ENCODE measurements at places on chromosomes 4 and X.
A peak's percentile ranks its signal among the peaks of the same experiment; 100 is the strongest.

- no peak for DNase-seq
These were observed 55.9 kb upstream of the ANTXR2 start for GRCh38 chr4:80128941-80129340.

GRCh38 chr4:163603257-163603656, 108.8 kb downstream of the TMA16 start:
- DNase-seq = no peak

- no peak for DNase-seq
These were observed 8.9 kb downstream of the EIF4E start for GRCh38 chr4:98919996-98920395.

DNA sequence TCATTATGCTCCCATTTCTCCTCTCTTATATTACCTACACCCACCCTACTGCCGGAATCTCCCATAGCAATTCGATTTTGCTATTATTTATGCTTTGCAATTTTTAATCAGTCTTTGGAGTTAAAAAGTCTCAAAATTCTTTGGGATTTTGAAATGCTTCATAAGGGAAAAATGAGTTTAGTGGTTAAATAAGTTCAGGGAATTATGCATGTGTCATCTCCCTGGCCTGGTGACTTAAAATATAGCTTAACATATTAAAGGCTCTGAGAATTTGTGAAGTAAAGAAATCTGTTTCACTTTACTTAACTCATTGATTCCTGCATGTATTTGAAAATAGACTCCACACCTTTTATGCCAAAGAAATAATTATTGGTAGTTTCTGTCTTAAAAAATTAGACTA, 185.1 kb upstream of the DIPK2B start:
- DNase-seq = no peak

DNA sequence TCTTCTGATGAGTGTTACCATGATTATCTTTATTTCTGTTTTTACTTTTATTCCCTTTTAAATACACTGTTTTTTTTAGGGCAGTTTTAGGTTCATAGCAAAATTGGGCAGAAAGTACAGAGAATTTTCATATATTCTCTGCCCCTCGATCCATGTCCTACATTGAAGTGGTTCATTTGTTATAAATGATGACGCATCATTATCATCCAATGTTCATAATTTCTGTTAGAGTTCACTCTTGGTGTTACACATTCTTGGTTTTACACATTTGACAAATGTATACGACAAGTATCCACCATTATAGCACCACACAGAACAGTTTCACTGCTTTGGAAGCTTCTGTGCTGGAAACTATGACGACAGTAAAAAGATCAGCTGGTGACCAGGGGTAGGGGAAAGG, 578.1 kb upstream of the AADAT start:
- DNase-seq = no peak

DNA sequence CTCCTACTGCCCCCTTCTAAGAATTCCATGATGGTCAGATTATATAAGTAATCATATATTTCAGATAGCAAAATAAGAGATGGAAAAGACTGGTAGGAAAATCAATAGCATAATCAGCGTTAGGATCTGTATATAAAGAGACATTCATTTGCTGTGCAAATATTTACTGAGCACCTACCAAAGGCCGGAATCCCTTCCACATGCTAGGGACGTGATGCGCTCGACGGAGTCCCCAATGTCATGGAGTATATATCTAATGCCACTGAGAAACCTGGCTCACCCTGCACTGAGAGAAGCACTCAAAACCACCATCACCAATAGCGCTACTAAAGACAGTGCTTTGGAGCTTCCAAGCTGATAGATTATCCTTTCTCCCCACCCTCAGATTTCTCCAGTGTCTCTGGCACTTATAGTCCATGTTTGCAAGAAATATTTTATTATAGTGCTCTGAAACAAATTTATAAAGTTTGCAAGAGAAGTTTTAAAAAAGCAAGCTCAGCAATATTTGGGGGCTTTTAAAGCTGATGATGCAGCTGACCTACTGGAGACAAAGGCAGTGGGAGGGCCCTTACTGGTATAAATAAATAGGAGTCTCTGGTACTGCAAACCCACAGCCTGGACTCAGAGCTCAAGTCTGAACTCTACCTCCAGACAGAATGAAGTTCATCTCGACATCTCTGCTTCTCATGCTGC, at the start of gene CXCL13:
Gene CXCL13, plus strand, starts transcription at position 611 of the 693 bp plus-strand sequence. Its CDS starts 46 bp downstream, at position 657.
- DNase-seq = no peak

- DNase-seq = no peak
These were observed 105.6 kb upstream of the MYOZ2 start for GRCh38 chr4:119029847-119030535.

GRCh38 chrX:151153086-151153485, 23.3 kb upstream of the GPR50 start:
- no peak for DNase-seq

DNA sequence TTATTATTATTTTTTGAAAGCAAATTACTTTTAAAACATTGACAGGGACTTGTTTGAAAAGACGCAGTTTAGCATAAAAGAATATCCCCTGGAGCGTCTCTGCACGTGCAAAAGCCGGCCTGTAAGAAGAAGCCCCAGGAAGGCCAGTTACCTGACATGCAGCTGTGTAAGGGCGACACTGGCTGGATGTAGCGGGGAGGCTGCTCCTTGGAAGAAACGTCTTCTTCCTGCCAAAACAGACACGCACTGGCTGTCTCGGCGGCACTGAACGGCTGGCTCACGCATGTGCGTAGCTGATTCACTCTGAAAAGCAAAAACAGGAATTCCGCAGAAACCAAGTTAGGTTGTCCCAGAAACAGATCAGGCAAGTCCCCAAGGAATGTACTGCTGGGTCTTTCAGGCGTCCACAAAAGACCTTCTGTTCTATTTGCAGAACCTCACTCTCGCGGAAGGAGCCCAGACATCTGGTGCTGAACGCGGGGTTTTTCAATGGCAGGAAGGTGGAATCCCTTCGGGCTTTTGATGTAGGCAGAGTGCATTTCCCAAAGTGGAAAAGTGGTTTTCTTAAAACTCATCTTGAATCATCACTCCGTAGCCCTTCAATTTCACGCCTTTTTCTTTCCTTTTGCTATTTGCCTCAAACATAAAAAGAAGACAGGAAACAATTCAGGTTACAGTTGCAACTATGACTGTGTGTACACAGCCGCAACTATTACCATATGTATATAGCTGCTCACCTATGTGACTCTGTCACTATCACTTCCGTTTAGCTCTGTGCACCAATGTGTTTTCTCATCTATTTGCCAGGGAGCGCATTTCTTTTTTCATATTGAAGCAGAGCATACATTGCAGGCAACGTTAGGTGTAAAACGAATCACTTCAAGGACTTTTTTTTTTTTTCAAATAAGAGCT, 38.1 kb upstream of the ARSH start:
- no peak for DNase-seq

DNA sequence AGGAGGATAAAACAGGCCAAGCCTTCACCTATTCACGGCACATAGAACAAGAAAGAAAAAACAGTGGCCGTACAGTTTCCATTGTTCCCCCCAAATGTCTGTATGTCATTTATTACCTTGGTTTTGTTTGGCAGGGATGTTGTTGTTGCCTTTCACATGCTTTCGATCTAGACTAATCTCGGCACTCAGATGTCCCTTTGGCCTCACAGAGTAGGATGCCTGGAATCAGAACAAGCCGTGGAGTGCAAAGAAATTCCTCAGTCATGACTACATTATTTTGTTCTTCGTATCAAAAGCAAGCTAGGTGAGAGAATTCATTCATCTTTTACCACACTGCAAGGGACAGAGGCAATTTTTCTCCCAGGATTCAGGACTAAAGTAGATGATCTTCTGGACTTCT, 106.9 kb downstream of the SMIM20 start:
- no peak for DNase-seq

DNA sequence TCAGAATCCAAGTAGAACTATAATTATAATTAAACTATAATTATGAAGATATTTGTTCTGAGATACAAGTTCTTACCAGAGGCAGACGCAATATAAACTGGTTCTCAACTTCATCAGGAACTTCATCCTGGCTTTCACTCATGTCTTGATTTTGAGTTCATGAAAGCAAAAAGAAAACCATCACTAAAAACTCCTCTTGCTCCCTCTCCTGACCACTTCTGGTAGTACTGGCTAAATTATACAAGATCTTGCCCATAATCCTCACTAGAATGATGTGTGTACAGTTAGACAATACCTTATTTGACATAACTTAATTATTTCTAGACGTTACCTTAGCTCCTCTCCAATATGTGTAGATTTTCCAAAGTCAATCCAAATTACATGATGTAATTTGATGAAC, 3.7 kb downstream of the TAF7L start:
- DNase-seq = no peak

GRCh38 chr4:70969076-70969475, 24.4 kb upstream of the DCK start:
- no peak for DNase-seq

DNA sequence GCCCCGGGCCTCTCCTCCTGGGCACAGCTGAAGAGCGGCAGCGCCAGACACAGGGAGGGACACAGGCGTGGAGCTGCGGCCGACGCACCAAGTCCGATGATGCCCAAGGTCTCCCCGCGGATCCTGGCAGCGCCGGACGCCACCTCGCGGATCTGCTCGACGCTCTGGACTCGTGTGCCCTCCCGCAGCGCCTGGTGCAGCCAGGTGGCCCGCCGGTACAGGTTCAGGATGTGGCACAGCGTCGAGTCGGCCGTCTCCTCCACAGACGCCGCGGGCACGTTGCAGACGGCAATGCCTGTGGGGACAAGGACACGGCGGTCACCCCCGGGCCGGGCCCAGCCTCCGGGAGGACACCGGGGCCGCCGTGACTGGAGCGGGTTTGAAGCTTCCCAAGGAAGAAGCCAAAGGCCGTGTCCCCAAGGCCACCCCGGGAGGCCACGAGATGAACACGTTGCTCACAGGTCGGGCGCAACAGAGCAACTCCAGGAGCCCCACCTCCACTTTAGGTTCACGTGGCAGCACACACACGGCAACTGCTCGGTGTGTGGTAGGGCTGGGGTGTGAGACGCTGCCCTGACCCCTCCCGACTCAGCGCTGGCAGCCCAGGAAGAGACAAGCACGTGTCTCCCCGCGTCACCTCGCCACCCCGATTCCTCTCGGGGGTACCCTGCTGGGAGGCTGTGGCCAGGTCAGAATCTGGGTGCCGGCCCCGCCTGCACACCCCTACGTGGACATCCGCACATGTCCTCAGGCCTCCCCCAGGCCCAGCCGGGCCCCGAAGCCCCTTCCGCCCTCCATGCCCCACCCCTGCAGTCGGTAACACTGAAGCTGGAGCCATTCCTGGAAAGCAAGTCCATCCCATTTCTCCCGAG, 23.4 kb downstream of the CTBP1 start:
- no peak for DNase-seq

- no peak for DNase-seq
These were observed 17.9 kb downstream of the SMIM14 start for GRCh38 chr4:39620551-39621313.

GRCh38 chrX:144494074-144494473, 610.2 kb downstream of the UBE2NL start:
- DNase-seq = no peak

DNA sequence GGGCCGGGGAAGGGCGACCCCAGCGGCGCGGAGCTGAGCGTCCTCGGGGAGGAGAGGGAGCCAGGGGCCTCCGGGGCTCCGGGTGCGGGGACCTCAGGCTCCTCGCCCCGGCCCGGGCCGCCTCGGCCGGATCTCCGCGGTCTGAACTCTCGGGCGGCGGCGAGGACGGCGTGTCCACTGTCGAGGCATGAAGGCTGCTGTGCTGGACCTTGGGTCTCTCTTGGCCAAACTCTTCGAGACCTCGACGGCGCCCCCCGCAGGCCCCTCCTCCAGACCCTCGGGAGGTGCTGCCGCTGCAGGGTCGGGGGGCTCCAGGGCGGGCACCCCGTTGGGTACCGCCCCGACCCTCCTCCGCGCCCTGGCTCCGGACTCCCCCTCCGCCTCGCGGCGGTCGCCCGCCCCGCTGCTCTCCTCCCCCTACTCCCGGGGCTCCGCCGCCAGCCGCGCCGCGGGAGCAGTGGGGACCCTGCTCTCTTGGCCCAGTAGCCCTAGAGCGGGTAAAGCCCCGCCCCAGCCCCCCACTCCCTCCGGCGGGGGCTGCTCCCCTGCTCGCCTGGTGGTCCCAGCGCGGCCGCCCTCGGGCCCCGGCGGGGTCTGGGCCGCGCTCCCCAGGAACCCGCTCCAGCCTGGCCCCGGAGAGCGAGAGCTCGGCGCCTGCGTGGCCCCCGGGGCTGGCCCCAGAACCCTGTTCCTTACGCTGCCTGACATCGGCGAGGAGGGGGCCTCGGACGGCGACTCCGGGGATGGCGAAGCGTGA, 564 bp downstream of the FAM149A start:
- no peak for DNase-seq

GRCh38 chr4:18022572-18023050, 1.1 kb upstream of the LCORL start:
- no peak for DNase-seq

- DNase-seq = no peak
These were observed 47.3 kb upstream of the SMIM31 start for GRCh38 chr4:164706675-164707074.

- no peak for DNase-seq
These were observed 96.9 kb downstream of the CHRDL1 start for GRCh38 chrX:110698696-110699095.

DNA sequence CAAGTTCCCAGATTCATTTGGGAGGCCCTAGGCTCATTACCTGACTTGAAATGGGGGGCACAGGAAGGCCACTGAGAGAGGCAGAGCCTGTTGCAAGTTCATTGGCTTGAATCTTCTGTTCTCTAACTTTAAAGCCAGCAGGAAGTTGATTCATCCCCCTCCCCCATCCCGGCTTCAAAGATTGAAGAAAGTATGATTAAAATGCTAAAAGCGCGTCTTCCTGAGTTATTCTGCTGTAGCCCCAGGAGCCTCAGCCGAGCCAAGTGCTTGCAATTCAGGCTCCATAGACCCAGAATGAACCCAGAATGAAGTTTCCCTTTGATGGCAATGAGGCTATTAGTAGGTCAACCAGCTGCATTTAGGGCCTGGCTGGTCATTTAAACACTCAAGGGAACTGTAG, 14.7 kb downstream of the CHST7 start:
- peak; percentile 53 for DNase-seq

GRCh38 chr4:151652841-151653547, 107.8 kb downstream of the GATB start:
- DNase-seq = no peak

DNA sequence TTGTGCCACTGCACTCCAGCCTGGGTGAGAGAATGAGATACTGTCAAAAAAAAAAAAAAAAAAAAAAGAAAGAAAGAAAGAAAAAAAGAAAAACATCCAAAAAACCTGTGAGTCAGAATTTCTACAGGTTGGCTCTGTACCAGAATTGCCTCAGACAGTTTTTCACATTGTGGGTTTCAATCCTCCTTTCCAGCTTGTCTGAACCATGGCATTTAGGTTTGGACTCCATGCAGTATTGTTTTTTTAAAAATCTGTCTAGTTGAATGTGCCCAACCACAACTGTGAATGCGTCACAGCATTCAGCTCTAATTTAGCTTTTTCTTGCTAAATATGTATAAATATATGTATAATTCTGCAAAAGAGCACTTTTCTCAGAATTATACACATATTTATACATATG, 31.4 kb upstream of the ARSH start:
- no peak for DNase-seq

Data from activated CD4-positive, alpha-beta memory T cell treated with anti-CD3 and anti-CD28 coated beads, Interleukin-2, amount 10 ng/mL, durations not matched to agents 7 days and 5 days (primary cell).